ENCODE measurements at places on chromosomes 12 and 14.

GRCh38 chr12:75783093-75783877 is 248.3 kb downstream of the PHLDA1 start:
- DNase-seq = no peak

DNA sequence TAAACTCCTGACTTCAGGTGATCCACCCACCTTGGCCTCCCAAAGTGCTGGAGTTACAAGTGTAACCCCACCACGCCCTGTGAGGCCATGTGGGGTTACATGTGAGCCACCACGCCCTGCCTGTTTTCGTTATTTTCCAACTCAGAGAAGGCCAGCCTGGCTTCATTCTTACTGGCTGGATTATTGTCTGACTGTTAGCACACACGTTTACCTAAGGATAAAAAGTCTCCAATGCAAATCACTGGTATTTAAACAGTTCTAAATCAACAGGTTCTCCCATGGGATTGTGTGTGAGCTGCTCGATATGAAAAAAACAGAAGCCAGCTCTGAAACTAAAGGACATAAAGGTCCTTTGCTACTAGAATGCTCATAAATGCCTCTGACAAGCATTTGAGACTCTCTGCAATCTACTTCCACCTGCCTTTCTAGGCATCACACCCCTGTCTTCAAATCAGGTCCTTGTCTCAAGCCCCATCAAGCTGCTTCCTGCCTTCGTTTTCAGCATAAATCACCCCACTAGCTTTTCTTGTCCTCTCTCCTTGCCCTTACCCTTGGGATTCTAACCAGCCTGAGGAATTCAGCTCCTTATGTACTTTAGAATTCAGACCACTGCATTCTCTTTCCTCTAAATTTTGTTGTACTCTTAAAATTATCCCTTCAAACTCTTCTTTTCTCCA is 265.0 kb downstream of the DUSP6 start:
- no peak for DNase-seq

GRCh38 chr14:39998854-39999253 is 566.6 kb upstream of the FBXO33 start:
- DNase-seq = no peak

DNA sequence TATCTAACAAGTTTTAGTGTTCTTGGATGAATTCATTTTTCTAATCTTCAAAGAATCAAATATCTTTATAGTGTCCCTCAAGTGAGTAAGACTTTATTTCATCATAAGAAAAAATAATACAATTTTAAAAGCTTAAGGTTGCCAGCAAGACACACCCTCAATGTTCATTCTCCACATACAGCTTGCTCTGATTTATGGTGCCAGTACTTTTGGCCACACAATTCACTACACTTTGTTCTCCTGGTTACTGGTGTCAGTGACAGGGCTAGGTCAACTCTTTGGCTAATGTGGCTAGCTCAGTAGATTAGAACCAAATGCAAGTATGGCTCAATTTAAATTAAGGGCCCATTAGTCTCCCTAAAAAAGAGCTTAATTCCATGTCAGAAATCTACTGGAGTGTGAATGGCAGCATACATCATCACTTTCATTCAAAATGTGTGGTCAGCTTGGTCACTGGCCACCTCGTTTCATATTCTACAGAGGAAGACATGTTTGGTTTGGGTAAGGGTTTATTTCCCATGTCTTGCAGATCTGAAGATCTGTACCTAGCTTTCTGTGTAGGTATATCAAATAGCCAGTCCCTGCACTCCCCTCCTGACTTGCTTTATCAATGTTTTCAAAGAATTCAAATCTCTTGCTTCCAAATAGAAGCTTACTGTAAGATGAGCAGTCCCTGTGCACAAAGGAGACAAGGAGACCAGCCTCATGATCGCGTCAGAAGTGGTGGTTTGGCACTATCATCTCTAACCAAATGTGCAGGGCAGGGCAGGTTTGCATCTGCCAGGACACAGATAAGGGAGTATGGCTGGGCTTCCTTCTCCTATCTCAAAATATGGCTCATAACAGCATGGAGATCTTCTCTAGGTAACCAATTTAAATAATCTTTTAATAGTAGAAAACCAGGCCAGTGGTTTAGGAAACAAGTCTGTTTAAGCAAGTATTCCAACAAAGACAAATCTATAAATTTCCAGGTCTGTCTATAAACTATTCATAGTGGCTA is 31.3 kb downstream of the HECTD4 start:
- DNase-seq = no peak

DNA sequence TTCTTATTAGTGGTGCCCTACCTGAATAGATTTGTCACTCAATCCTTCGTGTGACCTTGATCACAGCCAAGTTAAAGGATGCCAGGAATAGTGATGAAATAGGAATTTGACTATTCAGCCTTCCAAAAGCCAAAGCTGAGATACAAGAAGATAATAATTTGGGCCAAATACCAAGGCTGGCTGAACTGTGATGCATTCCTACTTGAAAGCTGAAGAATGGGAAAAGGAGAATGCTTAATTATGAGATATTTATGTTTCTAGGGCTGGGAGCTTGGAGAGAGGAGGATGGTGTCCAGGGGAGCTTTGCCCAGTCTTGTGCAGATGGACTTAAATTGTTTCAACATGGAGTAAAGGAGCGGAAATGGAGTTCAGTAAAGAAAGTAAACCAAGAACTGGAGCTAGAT is 5.2 kb downstream of the RNASE7 start:
- DNase-seq = no peak

- DNase-seq = no peak
These were observed 53.0 kb downstream of the SMUG1 start for GRCh38 chr12:54135621-54136350.

DNA sequence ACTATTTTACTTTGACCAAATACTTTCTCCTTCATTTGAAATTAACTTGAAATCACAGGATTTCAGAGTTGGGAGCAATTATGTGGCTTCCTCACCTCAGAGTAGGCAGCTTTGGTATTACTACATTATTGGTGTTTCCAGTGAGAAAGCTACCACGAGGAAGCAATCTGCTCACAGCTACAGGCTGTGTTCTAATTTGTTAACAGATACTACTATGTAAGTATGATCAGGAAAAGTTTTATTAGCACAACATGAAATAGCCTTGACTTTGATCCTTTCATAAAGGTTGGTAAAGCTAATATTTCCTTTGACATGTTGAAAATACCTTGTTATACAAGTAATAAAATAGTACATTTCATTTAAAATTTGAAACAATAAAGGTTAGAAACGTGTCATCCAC is 30.6 kb downstream of the TAOK3 start:
- DNase-seq = no peak

DNA sequence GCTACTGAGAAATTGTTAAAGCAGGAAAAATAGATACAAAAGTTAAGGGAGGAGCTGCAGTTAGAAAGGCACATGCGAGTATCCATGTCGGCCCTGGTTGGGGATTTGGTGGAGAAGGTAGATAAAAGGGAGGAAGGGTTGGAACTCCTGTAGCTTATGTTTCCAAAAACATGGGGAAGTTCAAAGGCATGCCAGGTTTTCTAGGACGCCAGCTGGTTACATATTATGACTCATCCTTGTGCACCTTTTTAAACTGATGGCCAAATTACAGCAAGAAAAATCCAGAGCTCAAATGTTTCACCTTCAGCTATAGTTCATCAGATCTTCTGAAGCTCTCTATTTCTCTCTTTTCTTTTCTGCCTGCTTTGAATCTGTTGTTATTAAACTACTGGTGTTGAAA is 13.2 kb upstream of the MAP4K5 start:
- DNase-seq = no peak

- no peak for DNase-seq
These were observed 372.2 kb downstream of the GXYLT1 start for GRCh38 chr12:41772478-41772877.

DNA sequence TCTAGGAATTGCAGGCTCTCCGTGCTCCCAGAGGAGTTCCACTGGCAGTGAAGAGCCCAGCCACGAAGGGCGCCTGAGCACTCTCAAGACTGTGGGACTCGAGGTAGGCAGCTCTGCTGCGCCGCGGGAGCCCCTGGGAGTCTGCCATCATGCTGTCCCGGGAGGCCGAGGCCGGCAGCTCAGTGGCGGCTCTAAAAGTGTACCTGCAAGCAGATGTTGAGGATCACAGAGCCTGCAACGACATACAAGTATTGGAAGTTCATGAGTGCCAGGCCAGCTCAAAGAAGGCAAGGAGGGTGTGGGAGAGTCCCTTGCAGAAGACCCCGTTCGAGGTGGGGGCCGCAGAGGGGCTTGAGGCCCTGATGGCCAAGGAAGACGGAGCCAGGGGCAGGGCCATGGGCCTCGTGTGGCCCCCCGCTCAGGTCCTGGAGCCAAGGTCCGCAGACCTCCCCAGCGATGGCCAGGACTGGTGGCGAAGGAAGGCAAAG is 62.7 kb downstream of the MUCL1 start:
- DNase-seq = no peak

- DNase-seq = no peak
These were observed 15.0 kb downstream of the CSRP2 start for GRCh38 chr12:76863837-76864236.

DNA sequence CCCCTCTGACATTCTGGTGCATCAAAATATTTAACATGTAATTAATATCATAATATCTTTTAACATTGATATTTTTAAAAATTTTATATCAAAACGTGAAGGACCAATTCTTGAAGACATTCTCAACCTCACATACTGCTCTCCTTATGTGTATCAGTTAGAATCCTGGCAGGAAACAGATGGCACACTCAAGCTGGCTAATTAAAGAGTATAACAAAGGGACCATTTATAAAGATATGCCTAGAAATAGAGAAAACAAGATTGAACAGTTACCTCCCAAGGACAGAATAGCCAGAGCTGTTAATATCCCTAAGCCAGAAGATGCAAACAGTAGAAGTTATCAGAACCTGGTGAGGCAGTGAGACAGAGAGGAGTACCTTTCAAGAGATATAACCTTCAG is 368.7 kb downstream of the NELL2 start:
- no peak for DNase-seq

DNA sequence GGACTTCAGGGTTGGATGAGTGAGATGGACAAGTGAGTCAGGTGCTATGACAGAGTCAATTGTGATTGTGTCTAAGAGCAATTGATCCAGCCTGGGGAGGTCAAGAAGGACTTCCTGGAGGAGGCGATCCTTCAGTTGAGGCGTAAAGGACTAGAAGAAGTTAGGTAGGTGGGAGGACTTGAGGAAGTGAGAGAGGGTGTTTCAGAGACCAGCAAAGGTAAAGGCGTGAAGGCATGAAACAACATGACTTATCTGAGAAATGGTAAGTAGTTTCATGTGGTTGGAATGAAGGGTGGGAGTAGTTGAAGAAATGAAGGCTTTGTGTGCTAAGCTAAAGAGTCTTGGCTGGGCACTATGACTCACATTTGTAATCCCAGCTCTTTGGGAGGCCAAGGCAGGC is 48.9 kb upstream of the PPP1CC start:
- DNase-seq = no peak

- no peak for DNase-seq
These were observed 74.9 kb downstream of the NEDD1 start for GRCh38 chr12:96981911-96982310.

DNA sequence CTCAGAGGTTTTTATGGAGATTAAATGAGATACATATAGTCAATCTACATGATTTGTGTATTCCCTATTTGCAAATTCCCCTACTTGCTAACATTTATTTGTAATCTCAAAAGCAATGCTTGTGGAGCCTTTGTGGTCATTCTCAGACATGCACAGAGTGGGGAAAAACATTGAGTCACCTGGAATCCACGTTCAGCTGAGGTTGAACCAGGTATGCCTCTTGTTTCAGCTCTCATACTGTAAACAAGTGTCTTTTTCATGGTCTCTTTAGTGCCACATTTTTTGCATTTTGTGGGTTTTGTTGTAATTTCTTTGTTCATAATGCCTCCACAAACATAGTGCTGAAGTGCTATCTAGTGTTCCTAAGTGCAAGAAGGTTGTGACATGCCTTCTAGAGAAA is 181.9 kb downstream of the BCAT1 start:
- no peak for DNase-seq

DNA sequence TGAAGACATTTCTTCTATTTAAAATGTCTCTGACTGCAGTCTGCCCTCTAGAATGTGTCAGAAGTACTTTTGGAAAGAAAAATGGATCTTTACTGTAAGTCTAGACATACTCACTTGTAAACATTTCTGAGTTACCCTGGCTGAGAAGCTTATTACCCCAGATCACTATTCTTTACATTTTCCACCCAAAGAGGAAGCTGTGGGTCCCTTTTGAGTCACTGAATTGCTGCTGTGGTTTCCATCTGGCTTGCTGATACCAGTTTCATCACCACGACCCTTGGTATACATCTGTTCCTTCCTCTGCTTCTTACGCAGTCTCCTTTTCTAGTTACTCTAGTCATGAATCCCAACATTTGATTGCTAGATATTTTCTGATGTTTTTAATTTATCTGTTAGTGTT is 20.2 kb upstream of the CLEC4D start:
- DNase-seq = peak; percentile 6

DNA sequence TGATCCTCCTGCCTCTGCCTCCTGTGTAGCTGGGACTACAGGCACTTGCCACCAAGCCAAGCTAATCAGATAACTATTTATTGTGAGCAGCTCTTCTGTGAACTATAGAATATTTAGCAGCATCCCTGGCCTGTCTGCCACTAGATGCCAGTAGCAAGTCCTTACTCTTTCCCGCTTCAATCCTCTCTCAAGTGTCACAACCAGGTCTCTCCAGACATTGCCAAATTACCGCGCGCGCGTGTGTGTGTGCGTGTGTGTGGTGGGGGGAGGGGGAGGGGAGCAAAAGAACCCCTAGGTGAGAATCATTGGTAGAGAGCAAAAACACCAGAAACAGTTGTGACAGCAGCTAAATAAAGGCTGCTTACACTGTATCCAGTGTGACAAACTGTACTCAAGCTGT is 49.9 kb downstream of the PPP2R5E start:
- no peak for DNase-seq

DNA sequence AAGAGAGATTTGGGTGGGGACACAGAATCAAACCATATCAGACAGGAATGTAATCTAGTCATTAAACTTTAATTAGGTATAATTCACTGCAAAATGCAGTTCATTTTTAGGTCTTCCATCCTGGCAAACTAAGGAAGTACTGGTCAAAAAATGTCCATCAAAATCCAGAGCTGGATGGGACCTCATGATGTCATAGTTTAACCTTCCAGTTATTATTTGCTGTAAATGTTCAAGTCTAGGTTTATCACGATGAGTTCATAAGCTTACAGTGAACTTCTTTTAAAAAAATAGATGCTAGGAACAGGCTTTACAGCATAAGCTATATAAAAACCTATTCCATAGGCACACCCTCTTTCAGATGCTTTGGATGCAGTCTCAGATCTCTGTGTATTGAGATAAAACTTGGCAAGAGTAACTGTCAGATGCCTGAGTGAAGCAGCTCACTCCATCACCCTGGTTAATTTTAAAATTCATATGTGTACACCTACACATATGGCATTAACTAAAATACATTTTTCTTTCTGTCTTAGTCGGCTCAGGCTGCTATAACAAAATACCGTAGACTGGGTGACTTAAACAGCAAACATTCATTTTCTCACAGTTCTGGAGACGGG is 7.9 kb downstream of the SSPN start:
- DNase-seq = no peak

DNA sequence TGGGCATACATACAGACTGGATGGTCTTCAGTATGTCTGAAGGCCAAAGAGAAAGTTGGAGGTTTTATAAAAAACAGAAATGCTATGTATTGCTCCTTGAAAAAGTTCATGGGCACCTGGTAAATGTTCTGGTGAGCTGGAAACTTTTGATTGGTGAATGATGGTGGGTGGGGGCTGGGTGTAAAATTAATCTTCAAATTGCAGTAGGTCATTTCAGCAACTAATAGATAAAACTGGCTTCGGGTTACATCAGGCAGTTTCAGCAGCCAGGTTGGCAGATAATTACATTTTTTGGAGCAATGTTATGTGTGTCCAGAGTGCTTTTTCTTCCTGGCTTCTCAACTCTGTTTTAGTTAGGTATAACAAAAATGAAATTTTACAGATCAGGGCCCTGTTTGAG is 35.3 kb downstream of the SDR9C7 start:
- DNase-seq = no peak

- DNase-seq = no peak
These were observed 250.5 kb downstream of the RPL10L start for GRCh38 chr14:46401066-46401465.

Measured in stimulated activated CD4-positive, alpha-beta T cell treated with anti-CD3 and anti-CD28 coated beads, Interleukin-12 subunit alpha, Interleukin-12 subunit beta, amount 100 ng/mL, for 4 hours (primary cell).